ENCODE measurements at places on chromosomes 2 and 18.

- peak; percentile 73 for DNase-seq
Measured at GRCh38 chr2:203484266-203485112, 50.6 kb downstream of the RAPH1 start.

- DNase-seq, result no peak
Measured at GRCh38 chr2:203972066-203972465, 35.5 kb downstream of the ICOS start.

GRCh38 chr2:99900556-99900955 lies 241.8 kb downstream of the AFF3 start:
- DNase-seq, result peak; percentile 67

DNA sequence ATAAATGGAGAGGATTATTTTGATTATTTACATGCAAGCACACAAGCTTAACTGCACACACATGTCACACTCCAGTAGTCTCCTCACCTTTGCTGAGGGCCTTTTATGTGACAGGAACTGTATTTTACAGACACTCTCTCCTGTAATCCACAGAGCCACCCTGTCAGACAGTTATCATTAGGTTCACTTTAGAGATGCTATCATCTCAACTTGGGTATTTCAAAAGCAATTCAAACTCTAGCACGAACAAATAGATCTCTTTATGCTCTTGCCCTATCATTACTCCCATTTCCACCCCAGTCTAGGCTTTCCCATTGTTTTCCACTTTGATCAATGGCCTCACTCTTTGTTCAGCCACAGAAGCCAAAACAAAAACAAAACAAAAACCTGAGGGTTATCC lies 281.2 kb upstream of the EPHA4 start:
- no peak for DNase-seq

- no peak for DNase-seq
Measured at GRCh38 chr2:69099541-69099940, 86.6 kb downstream of the ANTXR1 start.

- no peak for DNase-seq
Measured at GRCh38 chr2:29166242-29167039, 51.2 kb downstream of the CLIP4 start.

DNA sequence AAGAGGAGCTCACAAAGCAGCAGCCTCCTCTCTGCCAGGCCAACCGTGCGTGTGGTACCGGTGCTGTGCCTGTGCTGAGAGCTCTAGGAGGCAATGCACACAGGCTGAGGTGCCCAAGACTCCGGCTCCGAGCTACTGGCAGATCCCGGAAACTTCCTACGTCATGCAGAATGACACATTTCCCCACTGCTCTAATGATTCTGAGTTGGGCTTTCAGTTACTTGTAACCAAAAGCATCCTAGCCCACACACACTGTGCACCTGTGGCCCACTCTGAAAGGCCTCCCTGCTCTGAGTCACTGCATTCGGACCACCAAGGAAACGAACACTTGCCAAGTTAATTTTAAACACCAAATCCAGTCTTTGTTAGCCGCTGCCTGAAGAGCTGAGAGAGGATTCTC lies 9.3 kb upstream of the RNU4ATAC start:
- DNase-seq, result peak; percentile 57

- peak; percentile 94 for DNase-seq
Measured at GRCh38 chr2:239106314-239106908, 258.5 kb downstream of the TWIST2 start.

DNA sequence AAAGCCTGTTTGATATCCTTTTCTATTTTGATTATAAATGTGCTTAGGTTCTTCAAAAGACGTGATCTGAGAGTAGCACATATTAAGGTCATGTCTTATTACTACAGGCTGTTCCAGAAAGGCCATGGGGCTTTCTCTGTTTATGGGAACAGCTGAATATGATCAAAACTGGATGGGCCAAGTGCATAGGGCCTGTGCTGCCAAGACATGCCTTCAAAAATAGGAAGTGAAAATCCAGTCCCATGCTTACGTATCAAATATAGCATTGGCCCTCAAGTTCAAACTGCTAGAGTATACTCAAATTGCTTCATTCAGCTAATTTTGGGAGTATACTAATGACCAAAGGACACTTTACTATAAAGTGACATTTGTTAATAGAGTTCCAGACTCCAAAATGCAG lies 24.1 kb downstream of the SLC25A52 start:
- DNase-seq, result no peak

GRCh38 chr2:126187668-126188067 lies 468.3 kb upstream of the GYPC start:
- DNase-seq, result no peak

DNA sequence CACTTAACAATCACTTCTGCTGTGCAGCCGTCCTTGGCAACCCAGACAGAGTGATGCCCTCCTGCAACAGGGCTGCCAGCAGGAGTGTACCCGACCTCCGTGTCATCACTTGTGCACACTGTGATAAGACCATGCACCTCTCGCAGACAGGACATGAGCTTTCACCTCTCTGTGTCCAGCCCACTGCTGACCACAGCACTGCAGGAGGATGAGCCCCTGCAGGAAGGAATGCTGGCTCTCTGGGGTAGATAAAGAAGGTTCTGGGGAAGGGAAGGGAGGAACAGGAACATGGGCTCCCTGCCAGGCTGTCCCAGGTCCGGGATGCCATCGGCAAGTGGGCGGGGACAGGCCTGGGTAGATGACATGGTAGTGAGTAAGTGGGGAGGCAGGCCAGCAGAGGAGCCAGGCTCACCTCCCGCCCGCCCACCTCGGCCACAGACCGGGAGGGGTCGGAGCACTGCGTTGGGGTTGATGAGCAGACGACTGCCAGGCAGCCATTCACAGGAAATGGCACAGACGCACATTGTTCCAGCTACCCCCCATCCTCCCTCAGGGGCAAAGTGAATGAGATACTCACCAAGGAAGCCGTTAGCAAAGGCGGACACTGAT lies 18.6 kb upstream of the COL6A3 start:
- no peak for DNase-seq

Data from Ammon's horn (tissue), 1 donor.